ENCODE measurements at places on chromosomes 12 and 14.
A peak's percentile ranks its signal among the peaks of the same experiment; 100 is the strongest.

DNA sequence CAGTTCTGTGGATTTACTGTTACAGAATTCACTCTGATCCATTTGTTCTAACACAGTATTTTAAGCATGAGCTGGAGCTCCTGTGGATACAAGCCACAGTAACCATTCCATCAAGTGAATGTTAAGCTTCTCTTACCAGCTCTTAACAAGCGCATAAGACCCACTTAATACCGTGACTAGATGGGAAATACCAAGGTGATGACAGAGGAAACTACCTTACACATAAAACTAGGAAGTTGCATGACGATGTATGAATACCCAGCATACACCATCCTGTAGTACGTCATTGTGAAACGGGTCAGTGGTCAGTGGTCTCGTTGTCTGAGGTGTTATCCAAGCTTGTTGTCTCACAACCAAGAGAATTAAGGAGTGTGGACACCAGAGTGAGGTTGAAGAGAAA lies 2.0 kb upstream of the GALC start:
- peak; percentile 49 for DNase-seq

DNA sequence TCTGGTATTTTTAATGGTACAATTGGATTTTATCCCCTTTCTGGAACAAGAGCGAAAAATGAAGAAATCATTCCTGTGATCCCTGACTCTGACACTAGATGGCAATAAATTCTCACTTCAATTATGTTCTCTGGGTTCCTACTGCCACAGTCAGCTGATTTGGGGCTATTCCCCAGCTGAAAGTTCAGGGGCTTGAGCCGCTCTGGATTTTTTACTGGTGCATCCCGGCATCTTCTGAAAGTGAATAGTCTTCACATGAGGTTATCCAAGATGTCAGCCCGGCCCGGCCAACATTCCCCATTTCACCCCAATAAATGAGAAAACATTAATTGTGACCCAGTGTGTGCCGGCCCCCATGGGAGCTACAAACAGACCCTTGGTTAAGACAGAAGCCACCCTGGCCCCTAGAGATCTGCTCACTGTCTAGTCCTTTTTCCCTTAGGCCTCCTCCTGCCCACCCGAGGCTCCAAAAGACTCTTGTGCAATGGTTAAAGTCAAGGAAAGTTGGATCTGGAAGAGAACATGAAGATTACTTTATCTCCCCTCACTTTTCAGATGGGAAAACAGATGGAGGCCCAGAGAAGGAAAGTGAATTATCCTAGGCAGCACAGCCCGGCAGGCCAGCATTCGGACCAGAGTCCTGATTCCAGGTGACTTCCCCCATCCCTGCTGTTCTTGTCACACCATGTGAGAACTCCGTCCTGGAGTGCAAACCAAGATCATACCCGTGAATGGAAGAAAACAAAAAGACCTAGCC lies 20.8 kb downstream of the CKAP4 start:
- peak; percentile 56 for DNase-seq

GRCh38 chr14:91858536-91859275 lies 8.6 kb downstream of the TC2N start:
- peak; percentile 32 for DNase-seq

GRCh38 chr12:30525171-30525570 lies 170.5 kb downstream of the IPO8 start:
- DNase-seq, result peak; percentile 38

DNA sequence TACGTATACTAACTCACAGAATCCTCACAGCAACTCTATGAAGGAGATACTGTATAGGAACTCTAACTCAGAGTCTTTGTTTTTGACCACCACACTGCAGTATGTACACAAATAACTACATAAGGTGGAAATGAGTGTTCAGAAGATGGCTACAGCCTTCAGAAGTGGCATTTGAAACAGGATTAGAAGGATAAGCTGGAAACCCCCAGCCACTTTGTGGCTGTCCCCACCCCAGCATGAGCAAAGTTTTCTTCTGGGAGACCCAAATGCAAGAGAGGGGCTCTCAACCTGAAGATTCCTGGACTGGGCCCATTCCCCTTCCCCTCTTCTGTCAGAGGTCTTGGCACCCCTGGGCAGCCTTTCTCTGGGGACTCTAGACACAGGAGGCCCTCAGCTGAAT lies 43.2 kb upstream of the PNMA1 start:
- no peak for DNase-seq

DNA sequence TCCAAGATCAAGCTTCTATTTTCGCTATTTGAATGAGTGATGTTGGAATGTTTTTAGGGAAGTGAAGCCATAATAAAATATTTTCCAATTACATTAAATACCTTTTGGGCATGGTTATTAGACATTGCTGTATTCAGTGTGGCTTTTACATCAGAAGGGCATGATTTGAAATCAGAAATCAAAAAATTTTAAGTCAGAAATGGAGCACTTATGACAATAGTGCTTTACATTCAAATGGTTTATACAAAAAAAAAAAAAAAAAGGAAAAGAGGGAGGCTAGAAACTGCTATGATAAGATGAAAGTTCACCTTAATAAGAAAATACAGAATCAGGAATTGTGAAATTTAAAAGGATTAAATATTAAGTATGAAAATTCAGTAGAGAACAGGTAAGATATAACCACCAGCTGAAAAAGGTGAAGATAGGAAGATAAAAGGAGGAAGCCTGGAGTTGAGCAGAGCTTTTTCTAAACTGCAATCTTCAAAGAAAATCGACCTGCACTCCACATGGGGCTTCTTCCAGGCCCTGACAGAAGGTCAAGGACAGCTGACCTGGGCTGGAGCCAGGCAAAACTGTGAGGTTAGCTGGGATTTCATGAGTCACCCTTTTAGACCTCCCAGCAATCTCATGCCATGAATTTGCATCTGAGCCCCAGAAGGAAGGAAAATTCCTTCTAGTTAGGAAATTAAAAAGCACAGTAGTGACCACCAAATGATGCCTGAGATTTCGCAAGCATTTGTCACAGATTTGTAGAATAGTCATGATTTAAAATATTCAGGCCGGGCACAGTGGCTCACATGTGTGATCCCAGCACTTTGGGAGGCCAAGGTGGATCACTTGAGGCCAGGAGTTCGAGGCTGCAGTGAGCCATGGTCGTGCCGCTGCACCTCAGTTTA lies 23.4 kb upstream of the BMP4 start:
- DNase-seq, result no peak

DNA sequence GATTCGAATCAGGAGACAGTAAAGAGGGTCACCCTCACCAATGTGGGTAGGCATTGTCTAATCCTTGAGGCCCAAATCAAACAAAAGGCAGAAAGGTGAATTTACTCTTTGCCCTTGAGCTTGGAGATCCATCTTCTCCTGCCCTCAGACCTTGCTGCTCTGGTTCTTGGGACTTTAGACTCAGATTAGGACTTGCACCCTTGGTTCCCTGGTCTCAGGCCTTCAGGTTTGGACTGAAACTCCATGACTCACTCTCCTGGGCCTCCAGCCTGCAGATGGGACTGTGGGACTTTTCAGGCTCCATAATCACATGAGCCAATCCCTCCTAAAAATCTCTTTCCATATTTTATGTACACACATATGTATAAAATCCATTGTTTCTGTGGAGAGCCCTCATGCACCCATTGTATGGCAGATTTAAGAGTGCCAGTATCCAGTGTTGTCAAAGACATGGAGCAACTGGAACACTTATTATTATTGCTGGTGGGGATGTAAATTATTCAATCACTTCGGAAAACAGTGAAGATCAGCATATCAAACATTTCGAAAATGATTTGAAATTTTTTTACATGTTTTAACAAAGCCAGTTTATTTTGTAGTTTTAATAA lies 48.7 kb downstream of the EID3 start:
- DNase-seq, result no peak

DNA sequence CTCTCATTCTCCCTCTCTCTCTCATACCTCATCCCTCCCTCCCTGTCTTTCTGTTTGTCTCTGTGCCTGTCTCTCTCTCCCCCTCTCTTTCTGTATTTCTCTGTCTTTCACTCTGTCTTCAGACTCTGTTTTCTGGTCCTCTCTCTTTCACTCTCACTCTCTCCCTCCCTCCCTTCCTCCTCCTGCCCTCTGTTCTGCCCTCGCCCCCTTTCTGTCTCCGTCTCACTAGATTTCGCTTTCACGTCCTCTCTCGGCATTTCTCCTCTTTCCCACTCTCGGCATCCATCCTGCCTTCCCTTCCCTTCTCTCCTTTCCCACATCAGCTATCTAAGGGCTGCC lies 183.0 kb downstream of the PHETA1 start:
- no peak for DNase-seq

GRCh38 chr14:65958664-65959562 lies 527.3 kb upstream of the CCDC196 start:
- DNase-seq, result peak; percentile 30

Data from MV-4-11 (cell line).